GM12878 (cell line): ENCODE measurements at places on chromosomes 3 and 15. TPM values are rescaled to one million over a fixed set of nuclear protein-coding genes. Genes with fewer than 3 reads are reported as not detected.

NME9 gene
- not detected in 2 replicates for total RNA-seq

TRIP4 gene
- total RNA-seq = 17.0 and 19.1 TPM in 2 replicates

BTLA gene
- 78.4 and 79.7 TPM in 2 replicates for total RNA-seq

DNAJC13 gene
- 28.1 and 28.2 TPM in 2 replicates for total RNA-seq

CYP1A2 gene
- not detected in 2 replicates for total RNA-seq
